ENCODE measurements at places on chromosomes 16 and 17.
A peak's percentile ranks its signal among the peaks of the same experiment; 100 is the strongest.

DNA sequence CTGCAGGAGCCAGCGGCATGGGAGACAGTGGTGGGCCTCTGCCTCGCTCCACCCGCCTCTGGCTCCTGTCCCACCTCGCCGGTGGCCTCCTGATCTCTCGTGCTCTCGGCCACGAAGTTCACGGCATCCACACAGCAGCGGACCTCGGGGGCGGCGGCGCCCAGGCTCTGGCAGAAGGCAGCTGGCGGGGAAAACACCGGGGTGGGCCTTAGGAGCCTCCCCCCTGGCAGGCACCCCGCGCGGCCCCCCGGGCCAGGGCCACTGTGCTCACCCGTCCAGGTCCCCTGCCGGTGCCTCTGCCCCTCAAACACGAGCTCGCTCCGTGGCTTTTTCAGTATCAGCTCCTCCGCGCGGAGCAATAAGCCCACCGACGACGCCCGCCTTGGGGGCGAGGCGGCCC is 409 bp upstream of the C17orf107 start:
- no peak for DNase-seq

DNA sequence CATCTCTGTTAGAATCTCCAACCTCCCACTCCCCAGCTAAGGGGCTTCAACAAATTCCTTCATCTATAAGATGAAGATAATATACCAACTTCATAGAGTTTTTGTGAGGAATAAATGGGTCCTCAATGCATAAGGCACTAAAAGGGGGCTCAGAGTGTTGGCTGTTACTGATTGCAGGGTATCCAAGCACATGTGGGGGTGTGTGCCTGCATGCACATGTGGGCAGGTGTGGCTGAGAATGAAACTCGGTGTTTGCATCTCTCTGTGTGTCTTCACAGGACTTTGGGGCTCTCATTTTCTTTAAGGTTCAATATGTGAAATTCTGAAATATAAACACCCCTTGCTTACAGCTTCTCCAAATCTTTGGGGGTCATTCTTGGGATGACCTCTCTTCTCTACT is 4.1 kb upstream of the PPP1R9B start:
- no peak for DNase-seq

- no peak for DNase-seq
Measured at GRCh38 chr16:12646490-12647274, 157.0 kb downstream of the CPPED1 start.

DNA sequence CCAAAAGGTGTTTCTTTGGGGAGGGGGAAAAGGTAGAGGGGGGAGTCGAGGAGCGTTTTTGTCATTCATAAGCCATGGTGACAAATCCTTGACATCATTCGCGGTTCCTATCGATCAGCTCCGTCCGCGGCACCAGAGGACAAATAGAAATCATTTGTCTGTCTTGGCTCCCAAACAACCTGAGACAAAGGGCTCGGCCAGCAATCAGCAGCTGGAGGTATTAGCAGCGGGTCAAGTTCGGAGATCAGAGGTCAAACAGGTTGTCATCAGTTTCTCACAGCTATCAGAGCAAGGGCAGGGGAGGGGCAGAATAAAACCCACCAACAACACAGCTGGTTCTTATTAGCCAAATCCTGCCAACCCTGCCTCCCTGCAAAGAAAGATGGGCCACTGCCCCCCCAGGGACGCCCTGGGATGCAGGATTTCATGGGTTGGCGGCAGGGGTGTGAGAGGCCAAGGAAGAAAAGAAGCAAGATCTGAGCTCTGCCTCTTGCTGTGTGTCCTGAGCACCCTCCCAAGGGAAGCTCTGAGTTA is 145.3 kb upstream of the LHX1 start:
- DNase-seq, result no peak

GRCh38 chr17:68457168-68457538 is at the start of gene WIPI1:
WIPI1 (minus strand) TSS chr17:68457496; CDS start chr17:68457421, 75 bp downstream.
- DNase-seq, result no peak

DNA sequence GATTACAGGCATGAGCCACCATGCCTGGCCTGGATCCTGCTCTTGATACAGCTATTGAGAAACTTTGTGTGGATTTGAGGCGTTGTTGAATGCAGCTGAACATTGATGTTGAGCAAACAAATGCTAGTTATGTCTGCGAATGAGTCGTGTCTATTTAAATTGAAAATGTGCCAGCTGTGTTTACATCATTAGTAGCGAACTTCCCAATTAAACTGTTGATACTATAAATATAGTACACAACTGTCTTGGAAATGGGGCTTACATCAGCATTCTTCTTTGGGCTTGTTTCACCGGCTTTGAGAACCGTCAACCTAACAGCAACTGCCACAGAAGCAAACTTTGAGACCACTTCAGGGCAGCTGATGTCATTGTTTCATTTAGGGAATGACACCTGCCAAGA is 251.9 kb downstream of the RBFOX1 start:
- no peak for DNase-seq

GRCh38 chr16:29906520-29907244 is 6.4 kb downstream of the ASPHD1 start:
- no peak for DNase-seq

- DNase-seq, result no peak
Measured at GRCh38 chr16:88333848-88334777, 48.6 kb upstream of the ZNF469 start.

- no peak for DNase-seq
Measured at GRCh38 chr16:72876221-72876620, 171.7 kb downstream of the ZFHX3 start.

GRCh38 chr16:29909391-29909790 is 9.1 kb downstream of the ASPHD1 start:
- DNase-seq, result no peak

DNA sequence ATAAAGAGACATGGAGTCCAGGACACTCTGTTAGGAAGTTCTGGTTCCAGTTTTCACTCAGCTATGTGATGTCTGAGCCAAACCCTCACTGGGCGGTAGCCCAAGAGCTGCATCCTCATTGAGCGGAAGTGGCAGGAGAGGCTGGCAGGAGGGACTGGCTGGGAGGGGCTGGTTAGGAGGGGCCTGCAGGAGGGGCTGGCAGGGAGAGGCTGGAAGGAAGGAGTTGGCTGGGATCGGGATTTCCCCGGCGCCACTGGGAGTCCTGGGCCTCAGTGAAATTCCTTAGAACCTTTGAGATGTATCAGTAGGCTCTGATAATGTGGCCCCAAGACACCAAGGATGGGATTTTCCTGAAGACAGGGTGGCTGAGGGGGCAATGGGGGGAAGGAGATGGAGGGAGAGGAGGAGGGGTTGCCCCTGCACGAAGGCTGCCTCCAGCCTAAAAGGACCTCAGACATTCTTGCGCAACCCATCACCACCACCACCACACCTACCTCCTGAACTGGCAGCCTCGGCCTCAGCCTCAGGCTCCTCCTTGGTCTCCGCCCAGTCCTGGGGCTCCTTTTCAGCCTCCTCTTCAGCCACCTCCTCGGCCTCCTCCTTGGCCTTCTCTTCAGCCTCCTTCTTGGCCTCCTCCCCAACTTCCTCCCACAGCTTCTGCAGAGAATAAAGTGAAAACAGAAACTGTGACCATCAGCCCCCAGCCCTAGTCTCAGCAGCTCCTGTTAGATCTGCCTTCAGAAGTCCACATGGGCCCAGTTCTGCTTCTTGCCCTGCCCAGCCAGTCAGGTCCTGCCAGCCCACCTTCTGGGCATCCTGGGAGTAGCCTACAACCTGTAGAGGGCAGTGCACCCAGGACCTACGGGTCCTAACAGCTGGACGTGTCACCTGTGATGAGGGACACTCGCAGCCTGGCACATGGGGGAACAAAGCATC is 31.7 kb downstream of the CNGB1 start:
- DNase-seq, result no peak

GRCh38 chr16:27083861-27084261 is 17.1 kb downstream of the C16orf82 start:
- DNase-seq, result no peak

DNA sequence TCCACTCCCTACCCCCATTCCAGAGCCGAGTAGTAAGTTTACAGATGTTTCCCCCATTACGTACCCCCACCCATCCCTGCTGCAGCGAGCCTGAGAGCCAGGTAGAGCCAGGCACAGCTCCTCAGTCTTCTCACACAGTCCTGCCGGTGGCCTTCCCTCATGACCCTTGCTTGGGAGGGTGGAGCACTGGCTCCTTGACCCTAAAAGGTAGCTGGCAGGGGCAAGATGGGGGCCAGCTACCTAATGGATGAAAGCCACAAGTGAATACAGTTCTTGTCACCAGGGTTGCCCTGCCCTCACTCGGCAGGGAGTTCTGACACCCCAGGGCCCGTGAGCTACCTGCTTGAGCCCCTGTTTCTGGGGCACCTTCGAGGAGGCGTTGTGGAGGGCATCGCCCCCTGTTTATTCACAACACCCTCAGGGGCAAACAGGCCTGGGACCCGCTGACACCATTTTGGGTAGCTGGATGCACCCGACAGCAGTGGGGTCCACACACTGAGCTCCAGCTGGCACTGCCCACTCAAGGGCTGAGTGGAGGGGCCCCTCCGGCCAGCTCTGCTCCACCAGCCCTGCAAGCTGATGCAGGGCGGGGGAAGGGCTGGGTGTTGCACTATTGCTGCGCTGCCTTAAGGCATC is 22.2 kb downstream of the ADAM11 start:
- DNase-seq, result no peak

GRCh38 chr16:65744401-65744800 is 622.1 kb upstream of the CDH5 start:
- DNase-seq, result no peak

DNA sequence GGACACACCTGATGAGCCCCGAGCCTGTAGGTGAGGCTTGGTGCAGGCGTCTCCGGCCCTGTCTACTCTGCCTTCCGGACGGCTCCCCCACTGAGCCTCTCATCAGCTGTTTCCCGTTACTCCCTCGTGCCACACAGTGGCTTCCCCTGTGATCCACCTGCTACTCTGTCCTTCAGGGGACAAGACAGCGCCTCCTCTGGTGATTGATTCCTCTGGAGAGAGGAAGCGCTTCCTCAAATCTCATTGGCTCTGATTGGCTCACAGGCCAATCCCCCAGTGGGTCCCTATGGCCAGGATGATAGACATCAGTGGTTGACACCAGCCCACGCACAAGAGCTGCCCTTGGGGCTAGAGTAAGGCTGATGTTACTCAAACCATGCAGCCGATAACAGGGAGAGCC is 24.0 kb downstream of the RNF213 start:
- DNase-seq, result no peak

DNA sequence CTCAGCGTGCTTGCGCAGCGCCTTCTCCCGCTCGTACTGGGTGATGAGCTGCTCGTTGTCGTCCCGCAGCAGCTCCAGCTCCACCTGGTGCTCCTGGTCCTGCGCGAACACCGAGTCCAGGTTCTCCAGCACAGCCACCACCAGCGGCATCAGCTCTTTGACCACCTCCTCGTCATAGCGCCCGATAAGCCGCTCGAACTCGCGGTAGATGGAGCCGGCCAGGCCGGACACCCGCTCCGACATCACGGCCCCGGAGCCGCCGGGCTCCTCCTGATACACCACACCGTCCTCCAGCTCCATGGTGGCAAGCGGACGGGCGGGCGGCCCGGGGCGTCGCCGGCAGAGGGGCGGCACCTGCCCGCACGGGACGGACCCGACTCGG is 320 bp downstream of the SPAG9 start:
- DNase-seq, result peak; percentile 40

DNA sequence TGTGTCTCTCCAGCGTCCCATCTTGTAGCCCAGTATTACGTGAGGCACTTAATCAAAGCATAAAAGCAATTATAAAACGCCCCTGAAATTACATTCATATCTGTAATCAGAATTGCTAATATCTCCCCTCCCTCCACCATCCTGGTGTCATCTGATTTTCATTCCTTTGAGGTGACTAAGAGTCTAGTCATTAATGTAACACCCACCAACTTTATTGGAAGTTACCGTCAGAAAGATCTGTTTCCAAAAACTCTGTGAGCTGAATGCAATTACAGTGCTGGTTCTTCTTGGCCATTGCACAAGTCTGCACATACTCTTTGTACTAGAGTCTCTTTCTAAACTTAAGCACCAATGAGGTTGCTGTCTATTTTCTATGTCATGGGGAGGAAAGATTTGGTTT is 12.5 kb upstream of the MAF start:
- no peak for DNase-seq

- DNase-seq, result no peak
Measured at GRCh38 chr16:75616521-75617010, 6.5 kb downstream of the ADAT1 start.

DNA sequence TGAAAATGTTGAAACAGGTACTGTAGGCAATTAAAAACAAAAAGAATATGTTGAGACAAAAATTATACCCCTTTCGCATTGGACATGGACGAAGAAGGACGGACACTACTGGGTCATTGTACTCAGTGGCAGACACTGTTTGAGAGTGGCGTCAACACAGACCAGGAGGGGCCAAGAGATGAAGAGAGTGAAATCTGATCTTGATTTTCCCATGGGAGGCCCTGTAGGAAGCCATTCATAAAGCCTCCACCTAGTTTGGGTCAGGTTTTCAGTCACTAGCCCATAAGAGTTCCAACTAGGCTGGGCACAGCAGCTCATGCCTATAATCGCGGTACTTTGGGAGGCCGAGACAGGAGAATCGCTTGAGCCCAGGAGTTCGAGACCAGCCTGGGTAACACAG is 23.6 kb upstream of the SMURF2 start:
- no peak for DNase-seq

DNA sequence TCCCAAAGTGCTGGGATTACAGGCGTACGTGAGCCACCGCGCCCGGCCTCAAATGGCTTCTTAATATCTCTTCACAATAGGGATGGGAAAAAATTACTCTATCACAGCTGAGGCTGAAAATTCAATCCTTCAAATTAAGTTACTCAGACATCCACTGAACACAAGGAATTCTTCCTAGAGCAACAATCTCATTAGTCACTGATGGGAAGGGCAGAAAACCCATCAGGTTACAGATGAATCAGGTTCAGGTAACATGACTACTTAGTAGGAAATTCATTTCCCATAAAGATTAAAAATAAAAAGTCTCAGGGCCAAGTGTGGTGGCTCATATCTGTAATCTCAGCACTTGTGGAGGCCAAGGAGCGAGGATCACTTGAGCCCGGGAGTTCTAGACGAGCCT is 42.5 kb upstream of the ABR start:
- no peak for DNase-seq

- DNase-seq, result no peak
Measured at GRCh38 chr17:67109111-67109510, 64.8 kb downstream of the CACNG1 start.

GRCh38 chr16:51637770-51638094 is 486.7 kb upstream of the SALL1 start:
- no peak for DNase-seq

GRCh38 chr17:81021531-81022343 is 13.2 kb upstream of the BAIAP2 start:
- DNase-seq, result no peak

GRCh38 chr16:17548825-17549224 is 78.1 kb upstream of the XYLT1 start:
- no peak for DNase-seq

- no peak for DNase-seq
Measured at GRCh38 chr17:15432807-15433611, 34.4 kb downstream of the CDRT4 start.

- no peak for DNase-seq
Measured at GRCh38 chr17:80296221-80296620, 35.6 kb downstream of the RNF213 start.

- DNase-seq, result no peak
Measured at GRCh38 chr16:24282141-24282540, 26.0 kb downstream of the CACNG3 start.

- DNase-seq, result no peak
Measured at GRCh38 chr17:48633266-48633677, 7.1 kb upstream of the HOXB9 start.

GRCh38 chr17:36938566-36939051 is 1.3 kb downstream of the LHX1 start:
- no peak for DNase-seq

GRCh38 chr16:87246269-87247065 is 70.7 kb downstream of the C16orf95 start:
- DNase-seq, result no peak
